Bronchial smooth muscle cell (primary cell): ENCODE measurements at places on chromosomes 1 and 21. TPM values are rescaled to one million over a fixed set of nuclear protein-coding genes. Genes with fewer than 3 reads are reported as not detected.

The LRRC71 gene
- total RNA-seq = not detected in 2 replicates

The ITLN2 gene
- not detected in 2 replicates for total RNA-seq

The KLHDC7A gene
- total RNA-seq = not detected in 2 replicates

The BRDT gene
- total RNA-seq = not detected in 2 replicates

The CLEC20A gene
- not detected in 2 replicates for total RNA-seq

The FCMR gene
- total RNA-seq = not detected in 2 replicates

The RSPH1 gene
- total RNA-seq = under 0.01 and 0.09 TPM in 2 replicates
